ENCODE measurements at places on chromosomes 16 and 17.

DNA sequence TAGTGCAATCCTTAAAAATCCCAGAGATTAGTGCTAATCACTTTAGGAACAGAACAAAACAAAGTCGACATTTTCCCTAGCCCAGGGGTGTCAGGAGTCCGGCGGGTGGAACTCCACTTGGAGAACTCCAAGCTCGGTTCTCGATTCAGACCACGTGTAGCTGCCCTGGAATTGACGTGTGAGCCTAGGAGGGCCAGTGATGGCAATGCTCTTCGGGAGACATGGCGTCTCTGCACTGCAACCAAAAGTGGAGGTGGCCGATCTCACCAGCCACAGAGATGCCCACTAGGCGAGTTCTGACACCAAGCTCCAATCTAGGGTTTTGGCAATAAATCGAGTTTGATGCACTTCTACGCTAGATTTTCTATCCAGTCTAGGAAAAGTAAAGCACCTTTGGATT is 17.6 kb downstream of the MAP1LC3B start:
- no peak for DNase-seq

- DNase-seq: no peak
These were observed 47.9 kb downstream of the SLC6A4 start for GRCh38 chr17:30187573-30187972.

- no peak for DNase-seq
These were observed 16.6 kb upstream of the ZNF469 start for GRCh38 chr16:88366032-88366703.

DNA sequence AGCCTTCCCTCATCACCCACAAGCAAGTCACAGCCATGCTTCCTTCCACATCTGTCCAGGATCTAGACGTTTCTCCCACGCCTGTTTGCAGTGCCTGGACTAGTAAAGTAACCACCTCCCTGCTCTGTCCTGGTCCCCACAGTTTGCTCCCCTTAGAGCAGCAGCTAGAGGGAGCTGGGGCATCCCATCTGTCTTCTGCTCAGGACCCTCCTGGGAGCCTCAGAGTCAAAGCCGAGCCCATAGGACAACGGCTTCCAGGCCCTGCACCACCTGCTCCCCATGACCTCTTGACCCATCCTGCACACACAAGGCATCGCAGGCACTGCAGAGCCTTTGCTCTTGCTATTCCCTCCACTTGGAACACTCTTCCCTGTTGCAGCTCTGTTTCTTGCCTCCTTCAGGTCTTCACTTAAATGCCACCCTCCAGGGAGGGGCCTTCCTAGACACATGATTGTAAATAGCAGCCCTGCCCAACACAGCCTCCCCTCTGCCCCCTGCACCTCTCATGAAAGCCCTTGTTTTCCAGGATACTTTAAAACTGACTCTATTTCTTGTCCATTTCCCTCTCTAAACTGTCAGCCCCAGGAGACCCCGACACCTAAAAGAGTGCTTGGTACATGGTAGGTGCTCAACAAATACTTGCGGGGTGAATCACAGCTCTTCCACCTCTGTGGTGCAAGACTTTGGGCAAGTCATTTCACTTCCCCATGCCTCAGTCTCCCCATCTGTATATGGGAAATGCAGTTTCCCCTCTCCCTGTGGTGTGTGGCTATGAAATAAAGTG is 3.1 kb downstream of the NATD1 start:
- no peak for DNase-seq

DNA sequence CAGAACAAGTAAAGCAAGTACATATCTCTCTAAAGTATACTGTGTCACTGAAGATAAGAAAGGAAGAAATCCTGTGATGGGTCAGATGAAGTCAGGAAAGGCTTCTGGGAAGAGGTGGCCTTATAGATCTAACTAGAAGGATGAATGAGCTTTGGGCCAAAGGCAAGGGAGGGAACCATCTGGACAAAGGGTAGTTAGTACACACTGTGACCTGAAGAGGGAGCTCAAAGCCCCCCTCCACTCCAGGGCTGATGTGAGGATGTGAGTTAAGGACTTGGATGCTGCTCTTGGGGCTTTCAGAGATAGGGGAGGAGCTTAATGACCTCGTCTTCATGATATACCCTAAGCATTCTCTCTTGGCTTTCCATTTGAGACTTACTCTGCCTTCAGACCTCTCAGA is 185.3 kb upstream of the CACNG3 start:
- DNase-seq: peak; percentile 22

GRCh38 chr17:17824119-17824782 is 12.5 kb downstream of the SREBF1 start:
- no peak for DNase-seq

GRCh38 chr17:60354223-60354622 is 37.7 kb downstream of the USP32 start:
- DNase-seq: no peak

DNA sequence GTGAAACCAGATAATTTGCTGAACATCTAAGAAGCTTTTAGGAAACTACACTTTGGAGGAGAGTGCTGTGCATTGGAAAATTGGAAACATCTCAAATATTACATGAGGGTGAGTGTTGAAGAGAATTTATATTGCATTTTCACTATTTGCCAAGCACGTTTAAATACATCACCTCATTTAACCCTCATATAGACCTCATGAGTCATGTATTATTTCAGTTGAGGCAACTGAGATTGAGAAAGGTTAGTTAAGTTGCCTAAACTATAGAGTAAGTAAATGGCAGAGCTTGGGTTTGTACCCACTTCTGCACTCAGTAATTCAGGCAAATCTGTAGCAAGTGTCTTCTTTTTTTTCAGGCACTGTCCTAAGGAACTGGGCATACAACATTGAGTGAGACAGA is 3.7 kb upstream of the NLK start:
- no peak for DNase-seq

- DNase-seq: no peak
These were observed 5.5 kb downstream of the SERPINF1 start for GRCh38 chr17:1767358-1767757.

DNA sequence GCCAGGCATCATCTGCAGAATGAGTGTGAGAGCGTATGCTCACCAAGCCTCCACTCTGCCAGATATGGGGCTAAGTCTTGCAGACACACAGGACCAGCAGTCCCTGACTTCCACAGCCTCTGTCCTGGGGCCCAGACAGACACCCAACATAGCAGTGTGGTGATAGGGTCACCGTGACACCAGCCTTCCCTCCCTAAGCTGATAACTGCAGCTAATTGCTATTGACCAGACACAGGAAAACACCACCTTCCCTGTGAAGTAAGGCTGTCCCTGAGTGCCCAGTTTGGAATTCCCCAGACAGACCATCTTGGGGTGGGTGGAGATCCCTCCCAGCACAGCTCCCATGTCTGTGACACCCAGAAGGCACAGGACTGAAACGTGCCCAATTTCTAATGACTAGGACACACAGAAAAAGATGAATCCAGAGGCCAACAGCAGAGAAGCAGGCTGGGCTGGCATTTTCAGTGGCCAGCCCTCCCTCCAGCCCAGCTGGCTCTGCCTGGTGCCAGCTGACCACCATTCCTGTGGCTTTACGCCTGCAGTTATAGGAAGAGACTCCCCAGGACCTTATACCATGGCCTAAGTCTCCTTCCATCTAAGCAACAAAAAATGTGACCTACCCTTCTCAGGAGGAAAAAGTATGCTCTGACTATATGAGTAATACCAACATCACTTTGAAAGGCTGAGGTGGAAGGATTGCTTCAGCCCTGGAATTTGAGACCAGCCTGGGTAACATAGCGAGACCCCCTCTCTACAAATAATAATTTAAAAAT is 30.3 kb downstream of the ATPAF2 start:
- DNase-seq: no peak

DNA sequence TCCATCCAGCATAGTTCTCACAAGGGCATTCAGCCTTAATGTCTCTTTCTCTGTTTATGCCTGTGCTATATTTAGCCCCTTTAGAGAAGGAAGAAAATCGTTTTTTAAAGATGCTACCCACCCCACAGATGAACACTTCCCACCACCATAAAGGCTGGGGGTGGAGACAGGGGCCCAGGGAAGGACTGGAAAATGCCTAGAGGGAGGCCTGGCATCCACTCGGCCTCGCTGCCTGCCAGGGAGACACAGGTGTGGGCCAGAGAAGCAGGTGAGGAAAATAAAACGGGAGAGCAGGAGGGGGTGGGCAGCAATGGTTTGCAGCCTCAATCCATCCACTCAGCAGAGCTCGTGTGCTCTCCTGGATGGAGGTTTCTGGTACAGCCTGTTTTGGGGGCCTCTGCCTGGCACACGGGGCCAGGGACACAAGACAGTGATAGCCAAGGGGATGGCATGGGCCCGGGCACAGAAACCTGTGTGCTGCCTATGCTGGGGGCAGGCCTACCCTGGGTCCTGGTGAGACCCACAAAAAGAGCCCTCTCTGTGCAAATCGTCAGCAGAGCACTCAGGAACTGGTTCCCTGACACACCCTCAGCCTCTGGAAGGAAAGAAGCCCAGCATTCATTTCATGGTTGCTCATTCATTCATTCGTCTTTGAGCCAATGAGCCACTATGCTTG is 121.4 kb downstream of the C16orf78 start:
- DNase-seq: no peak

DNA sequence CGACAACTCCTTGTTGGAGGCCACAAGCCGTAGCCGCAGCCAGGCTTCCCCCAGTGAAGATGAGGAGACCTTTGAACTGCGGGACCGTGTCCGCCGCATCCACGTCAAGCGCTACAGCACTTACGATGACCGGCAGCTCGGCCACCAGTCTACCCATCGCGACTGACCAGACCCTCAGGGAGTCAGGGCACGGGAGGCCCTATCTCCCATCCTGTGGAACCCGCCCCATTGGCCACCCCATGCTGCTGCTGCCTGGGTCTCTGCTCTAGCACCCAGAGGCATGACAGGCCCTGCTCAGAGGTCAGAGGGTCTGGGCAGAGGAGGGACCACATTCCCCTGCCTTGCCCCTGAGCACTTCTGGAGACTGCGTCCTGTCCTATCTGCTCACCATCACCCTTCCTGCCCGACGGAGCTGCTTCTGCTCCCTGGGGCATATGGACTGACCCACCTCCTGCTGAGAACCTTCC is 8.9 kb downstream of the TNFAIP1 start:
- DNase-seq: no peak

GRCh38 chr17:75707079-75707571 is 14.1 kb upstream of the ITGB4 start:
- DNase-seq: no peak

DNA sequence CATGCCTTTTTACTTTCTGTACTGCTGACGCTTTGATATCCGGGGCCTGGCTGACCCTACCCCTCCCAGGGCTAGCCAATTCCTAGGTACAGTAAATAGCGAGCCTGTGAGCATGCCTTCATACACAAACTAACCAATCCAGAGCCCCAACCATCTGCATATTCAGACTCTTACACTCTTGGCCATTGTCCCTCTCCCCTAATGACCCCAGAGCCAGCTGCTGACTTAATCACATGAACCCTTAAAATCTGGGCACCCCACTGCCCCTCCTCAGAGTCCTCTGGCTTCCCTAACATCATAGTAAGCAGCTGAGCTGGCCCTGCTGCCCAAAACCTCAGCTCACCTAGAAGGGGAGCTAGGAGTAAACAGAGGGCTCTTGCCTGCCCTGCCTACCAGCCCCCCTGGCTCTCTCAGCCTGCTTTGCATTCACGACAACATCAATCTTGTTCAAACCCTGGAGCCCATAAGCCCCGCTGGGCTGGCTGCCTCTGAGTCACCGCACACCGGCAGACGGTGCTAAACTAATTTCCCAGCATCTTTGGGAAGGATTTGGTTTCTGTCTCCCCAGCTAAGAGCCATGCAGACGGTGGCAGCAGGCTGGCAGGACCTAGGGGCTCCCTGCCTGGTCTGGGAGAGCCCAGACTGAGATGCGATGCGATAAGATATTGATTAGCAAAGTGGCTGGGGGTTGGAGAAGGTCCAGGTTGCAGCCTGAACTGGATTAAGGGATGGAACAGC is 63.2 kb downstream of the CLEC19A start:
- DNase-seq: no peak

DNA sequence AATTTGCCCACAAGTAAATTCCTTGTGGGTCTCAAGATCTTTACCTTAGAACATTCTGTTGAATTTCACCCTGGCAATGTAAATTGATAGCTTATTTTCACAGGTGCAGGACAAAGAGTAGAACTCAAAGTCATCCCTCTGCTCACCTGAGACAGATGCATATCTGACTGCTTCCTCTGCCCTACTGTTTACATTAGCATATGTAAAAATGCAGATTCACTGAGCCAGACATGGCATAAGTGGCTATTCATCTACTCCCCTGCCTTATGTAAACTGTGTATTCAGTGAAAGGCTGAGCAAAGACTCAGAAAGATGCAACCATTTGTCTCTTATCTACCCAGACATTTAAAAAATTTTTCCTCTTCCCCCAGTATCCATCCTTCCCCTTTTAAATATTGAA is 22.3 kb upstream of the MILR1 start:
- no peak for DNase-seq

Measured in stimulated activated CD4-positive, alpha-beta T cell treated with anti-CD3 and anti-CD28 coated beads, Interleukin-4, amount 100 ng/mL, for 24 hours (primary cell).